ENCODE measurements at places on chromosomes 12 and 14.

- no peak for DNase-seq
Measured at GRCh38 chr12:2627076-2627834, 167.5 kb upstream of the FKBP4 start.

- no peak for DNase-seq
Measured at GRCh38 chr12:103046154-103046553, 88.7 kb downstream of the ASCL1 start.

GRCh38 chr12:46389031-46389616 is 16.6 kb upstream of the SLC38A2 start:
- DNase-seq: no peak

DNA sequence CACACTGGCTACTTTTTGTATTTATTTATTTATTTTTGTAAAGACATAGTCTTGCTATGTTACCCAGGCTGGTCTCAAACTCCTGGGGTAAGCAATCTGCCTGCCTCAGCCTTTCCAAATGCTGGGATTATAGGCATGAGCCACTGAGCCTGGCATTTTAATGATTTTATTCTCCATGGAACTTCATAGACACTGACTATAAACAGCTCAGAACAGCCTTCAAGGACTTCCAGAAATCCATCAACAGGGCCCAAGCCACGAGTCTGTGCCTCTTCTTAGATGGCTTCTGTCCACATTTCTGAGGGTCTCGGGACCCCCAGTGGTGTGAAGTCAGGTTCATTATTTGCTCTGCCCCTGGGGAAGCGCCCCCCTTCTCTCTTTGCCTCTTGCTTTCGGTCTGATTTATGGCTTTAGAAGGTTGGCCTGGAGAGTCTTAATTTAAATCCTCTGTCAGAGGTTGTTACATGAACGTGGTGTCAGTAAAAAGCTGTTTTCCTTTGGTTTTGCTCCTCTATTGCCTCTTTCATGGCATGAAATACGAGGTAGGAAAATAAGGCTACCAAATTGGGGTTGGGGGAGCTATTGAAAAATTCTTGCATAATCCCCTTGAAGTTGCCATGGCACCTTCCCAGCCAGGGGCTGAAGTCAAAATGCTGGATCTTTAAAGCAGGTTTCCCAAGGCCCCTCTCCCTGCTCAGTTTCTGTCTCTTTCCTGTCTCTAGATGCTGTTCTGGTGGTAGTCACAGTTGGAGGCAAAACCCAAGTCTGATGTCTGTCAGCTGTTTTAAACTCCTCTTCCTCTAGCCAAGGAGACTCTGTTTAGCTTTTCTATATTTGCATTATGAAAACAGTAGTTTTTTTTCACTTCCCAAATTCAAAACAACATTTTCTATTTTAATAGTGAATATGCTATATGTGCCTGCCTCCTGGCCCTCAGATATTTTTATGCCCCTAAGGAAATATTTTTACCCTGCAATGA is 129.4 kb downstream of the SMOC1 start:
- DNase-seq: no peak

DNA sequence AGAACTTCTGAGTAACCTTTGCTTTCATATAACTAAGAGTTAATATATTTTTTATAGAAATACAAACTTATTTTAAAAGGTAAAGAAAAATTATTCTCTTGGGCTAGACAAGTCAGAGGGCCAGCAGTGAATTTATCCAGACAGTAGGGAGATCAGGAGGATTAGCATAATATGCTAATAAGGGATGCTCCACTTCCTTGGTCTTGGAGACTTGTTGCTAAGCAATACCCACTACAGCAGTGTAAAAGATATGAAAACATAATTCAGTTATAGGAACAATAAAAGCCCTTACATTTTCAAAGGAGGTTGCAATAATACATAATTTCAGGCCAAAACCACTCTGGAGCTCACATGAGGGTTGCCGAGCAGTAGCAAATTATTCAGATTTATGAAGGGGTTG is 615.6 kb downstream of the KCNH5 start:
- no peak for DNase-seq

GRCh38 chr14:90905531-90905930 is 89.3 kb upstream of the TTC7B start:
- DNase-seq: no peak

DNA sequence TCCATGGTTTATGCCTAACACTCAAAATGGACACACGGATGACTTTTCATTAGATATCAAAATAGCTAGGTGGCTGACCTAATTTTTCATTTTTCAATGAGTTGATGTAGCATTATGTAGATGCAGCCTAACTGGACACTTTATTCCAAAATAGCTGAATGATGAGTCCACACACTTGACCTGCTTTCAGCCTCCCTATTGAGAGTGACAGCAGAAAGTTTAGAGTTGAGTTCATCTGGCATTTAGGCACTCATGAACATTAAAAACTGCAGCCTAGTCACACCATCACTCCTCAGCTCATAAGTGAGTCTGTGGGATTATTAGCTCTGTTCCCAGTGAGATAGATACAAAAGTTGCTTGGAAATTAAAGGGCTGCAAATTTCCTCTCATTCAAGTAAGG is 307.3 kb upstream of the PRKD1 start:
- DNase-seq: no peak

DNA sequence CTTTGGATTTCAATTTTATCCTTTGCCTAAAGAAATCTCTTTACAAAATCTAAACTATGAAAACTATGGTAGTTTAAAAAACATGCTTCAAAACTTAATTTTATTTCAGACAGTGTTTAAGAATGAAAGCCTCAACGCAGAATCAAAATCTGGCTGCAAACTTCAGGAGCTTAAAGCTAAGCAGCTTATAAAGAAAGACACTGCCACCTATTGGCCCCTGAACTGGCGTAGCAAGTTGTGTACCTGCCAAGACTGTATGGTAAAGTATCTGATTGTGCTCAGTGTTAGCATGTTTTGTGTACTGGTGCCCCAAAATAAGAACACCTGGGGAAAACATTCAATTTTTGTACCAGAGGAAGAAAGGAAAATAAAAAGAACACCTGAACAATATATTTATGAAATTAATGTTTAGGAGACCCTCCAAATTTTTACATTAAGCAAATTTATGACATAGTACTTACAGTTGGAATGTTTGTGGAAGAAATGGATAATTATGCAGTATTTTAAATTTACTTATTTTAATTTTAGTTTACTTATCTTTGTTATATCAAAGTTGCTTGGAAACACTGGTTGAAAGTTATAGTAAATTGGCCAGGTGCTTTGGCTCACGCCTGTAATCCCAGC is 12.2 kb downstream of the UBR7 start:
- DNase-seq: peak; percentile 73

GRCh38 chr14:41548666-41549065 is 58.0 kb upstream of the LRFN5 start:
- no peak for DNase-seq

GRCh38 chr14:99718031-99718810 is 34.1 kb downstream of the CYP46A1 start:
- no peak for DNase-seq

- DNase-seq: no peak
Measured at GRCh38 chr14:32311294-32312009, 17.6 kb upstream of the AKAP6 start.

GRCh38 chr12:810671-811415 is 58.5 kb downstream of the WNK1 start:
- DNase-seq: no peak

- DNase-seq: no peak
Measured at GRCh38 chr12:90484094-90484493, 470.9 kb downstream of the CCER1 start.

GRCh38 chr12:981176-981828 is 9.7 kb upstream of the ERC1 start:
- no peak for DNase-seq

- DNase-seq: no peak
Measured at GRCh38 chr12:88627501-88627900, 47.2 kb upstream of the KITLG start.

DNA sequence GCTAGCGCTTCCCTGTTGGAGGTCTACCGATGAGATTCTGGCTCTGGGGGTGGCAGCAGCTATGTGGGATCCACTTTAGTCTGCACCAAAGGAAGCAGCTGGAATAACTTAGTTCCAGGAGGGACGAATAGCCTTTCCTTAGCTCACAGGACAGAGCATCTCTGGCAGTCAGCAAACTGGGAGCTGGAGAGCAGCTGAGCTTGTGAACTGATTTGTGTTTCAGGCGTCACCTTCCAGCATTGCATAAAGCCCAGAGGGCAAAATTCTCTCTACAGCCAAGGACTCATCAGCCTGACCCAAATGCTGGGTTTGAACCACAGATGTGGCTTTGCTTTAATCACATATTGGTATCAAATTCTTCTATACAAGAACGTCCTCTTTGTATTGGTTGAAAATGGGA is 81.9 kb upstream of the PELI2 start:
- no peak for DNase-seq

GRCh38 chr12:46983959-46984841 is 95.2 kb upstream of the PCED1B start:
- peak; percentile 54 for DNase-seq

GRCh38 chr14:95316821-95317220 is 2.9 kb downstream of the CLMN start:
- no peak for DNase-seq

- DNase-seq: no peak
Measured at GRCh38 chr12:33587784-33588712, 148.4 kb upstream of the SYT10 start.

- DNase-seq: no peak
Measured at GRCh38 chr12:86729739-86730138, 473.5 kb upstream of the MGAT4C start.

GRCh38 chr12:102652645-102653313 is 172.4 kb upstream of the IGF1 start:
- DNase-seq: no peak

GRCh38 chr14:75435473-75435872 is 7.7 kb downstream of the JDP2 start:
- DNase-seq: no peak

DNA sequence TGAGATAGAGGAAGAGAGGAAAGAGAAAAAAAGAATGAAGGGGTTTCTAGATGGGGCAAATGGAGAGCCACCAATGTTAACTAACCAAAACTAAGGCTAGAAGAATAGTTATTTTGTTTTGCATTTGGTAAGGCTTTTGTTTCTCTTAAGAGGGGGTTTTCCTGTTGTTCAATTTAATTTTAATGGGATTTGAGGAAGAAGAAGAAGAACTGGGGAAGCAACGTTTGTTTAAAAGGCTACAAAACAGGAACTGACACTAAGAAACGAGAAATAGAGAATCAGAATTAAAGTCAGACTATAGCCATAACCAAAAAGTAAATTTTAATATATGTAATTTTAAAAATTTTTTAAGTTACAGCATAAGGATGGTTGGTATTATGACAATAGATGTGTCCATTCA is 13.7 kb downstream of the TXNDC16 start:
- DNase-seq: no peak

- no peak for DNase-seq
Measured at GRCh38 chr12:44370982-44371381, 505.1 kb downstream of the NELL2 start.

- peak; percentile 44 for DNase-seq
Measured at GRCh38 chr12:52741375-52742195, 35.6 kb downstream of the KRT76 start.

DNA sequence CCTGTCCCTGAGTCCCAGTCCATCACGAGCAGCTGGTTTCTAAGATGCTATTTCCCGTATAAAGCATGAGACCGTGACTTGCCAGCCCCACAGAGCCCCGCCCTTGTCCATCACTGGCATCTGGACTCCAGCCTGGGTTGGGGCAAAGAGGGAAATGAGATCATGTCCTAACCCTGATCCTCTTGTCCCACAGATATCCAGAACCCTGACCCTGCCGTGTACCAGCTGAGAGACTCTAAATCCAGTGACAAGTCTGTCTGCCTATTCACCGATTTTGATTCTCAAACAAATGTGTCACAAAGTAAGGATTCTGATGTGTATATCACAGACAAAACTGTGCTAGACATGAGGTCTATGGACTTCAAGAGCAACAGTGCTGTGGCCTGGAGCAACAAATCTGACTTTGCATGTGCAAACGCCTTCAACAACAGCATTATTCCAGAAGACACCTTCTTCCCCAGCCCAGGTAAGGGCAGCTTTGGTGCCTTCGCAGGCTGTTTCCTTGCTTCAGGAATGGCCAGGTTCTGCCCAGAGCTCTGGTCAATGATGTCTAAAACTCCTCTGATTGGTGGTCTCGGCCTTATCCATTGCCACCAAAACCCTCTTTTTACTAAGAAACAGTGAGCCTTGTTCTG is 41.6 kb downstream of the DAD1 start:
- peak; percentile 44 for DNase-seq

GRCh38 chr14:57136669-57137328 is 131.9 kb downstream of the EXOC5 start:
- DNase-seq: no peak

DNA sequence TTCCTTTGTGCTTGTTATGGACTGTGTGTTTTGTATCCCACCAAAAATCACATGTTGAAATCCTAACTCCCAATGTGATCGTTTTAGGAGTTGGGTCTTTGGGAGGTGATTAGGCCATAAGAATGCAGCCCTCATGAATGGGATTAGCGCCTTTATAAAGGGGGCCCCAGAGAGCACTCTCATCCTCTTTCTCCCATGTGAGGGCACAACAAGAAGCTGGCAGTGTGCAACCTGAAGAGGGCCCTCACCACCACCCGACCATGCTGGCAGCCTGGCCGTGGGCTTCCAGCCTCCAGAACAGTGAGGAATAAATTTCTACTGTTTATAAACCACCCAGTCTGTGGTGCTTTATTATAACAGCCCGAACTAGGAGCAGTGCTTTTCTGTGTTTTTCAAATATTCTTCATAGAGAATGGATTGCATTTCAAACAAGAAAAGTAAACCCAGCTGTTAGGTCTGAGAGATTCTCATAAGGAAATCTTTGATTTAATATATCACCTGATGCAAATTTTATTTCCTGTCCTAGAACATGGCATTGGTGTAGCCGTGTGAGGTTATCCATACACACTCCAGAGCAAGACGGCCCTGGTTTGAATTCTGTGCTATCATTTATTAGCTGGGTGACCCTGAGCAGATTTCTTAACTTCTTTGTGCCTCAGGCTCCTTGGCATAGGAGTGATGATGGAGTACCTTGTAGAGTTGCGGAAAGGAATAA is 27.8 kb downstream of the HSPB8 start:
- no peak for DNase-seq

GRCh38 chr14:90294872-90295271 is 36.9 kb downstream of the NRDE2 start:
- DNase-seq: no peak

GRCh38 chr12:42277396-42278127 is 39.5 kb upstream of the YAF2 start:
- no peak for DNase-seq

DNA sequence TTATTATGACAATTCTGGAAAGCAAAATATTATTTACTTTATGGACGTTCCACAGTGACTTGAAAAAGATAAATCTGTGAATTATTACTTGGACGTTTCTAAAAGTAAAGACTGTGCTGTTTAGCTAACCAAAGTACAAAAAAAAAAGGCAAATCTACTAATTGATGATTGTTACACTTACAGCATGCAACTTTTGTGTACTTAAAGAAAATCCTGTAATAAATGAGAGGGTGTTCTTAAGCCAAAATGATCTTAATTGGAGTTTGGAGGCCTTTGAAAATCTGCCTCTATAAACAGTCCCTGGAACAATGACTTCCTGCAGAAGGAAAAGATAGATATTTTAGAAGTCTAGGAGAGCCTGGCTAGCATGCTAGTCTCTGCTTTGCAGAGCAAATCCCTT is 434.0 kb upstream of the SYT1 start:
- DNase-seq: no peak

Data from CD4-positive, alpha-beta T cell treated with Interleukin-17A for 1 hour (primary cell).